ENCODE measurements at places on chromosomes 1 and 21.

- peak; percentile 64 for DNase-seq
Measured at GRCh38 chr21:44932408-44933181, 7.2 kb upstream of the SLX9 start.

GRCh38 chr1:4010814-4011605 lies 110.9 kb upstream of the C1orf174 start:
- DNase-seq, result no peak

DNA sequence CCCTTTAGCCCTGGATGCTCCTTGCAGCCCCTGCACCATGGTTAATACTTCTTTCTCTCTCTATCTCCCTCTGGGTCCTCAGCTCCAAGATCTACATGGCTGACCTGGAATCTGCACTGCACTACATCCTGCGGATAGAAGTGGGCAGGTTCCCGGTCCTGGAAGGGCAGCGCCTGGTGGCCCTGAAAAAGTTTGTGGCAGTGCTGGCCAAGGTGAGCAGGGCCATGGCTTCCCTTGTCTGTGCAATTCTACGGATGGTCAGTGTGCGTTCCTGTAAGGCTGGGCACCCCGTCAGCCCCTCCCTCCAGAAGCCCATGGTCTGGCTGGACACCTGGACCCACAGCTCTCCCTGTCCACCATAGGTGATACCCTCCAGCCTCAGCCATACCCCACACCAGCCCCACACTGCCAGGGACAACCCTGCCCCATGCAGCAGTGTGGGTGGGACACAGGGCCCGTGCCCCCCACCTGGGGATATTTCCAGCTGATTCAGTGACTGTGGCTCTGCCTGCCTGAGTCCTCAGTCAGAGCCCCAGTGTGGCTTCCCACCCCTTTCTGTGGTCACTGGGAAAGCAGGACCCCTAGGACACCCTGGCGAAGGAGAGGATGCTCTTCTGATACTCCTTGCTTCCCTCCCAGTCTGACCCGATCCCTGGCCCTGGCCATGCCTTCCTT lies 31.4 kb downstream of the QSOX1 start:
- no peak for DNase-seq

DNA sequence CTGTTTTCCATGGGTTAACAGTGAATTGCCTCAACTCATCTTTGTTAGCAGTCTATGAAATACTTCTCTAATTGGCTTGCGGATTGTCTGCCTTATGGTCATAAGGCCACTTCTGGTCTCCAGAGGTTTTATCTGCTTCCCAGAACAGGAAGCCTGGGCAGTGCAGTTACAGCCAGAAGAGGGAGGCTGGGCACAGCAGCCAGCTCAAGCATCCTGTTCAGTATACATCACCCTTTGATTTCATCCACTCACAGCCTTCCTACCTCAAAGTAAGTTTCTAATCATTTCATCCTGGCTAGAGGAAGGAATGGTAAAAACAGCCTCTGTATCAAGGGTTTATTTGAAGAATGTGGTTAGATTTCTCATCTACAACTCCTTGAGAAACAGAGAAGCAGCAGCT lies 311.5 kb upstream of the DEPDC1 start:
- DNase-seq, result peak; percentile 11

GRCh38 chr1:93348104-93348728 lies 2.5 kb downstream of the DR1 start:
- DNase-seq, result no peak

GRCh38 chr1:24175033-24175755 lies 11.9 kb downstream of the IFNLR1 start:
- no peak for DNase-seq

DNA sequence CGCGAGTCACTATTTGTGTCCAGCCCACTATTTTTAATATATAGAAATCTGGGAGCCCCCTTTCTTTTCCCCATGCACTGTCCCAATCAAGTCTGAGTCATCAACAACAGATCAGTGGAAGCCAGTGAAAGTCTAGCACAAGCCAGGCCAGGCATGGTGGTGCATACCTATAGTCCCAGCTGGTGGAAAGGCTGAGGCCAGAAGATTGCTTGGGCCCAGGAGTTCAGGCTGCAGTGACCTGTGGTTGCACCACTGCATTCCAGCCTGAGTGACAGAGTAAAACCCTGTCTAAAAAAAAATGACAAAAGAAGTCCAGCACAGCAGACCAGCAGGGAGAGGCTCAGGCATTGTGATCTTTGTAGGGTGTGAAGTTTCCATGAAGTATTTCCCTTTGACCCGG lies 9.0 kb upstream of the RPL5 start:
- DNase-seq, result no peak

DNA sequence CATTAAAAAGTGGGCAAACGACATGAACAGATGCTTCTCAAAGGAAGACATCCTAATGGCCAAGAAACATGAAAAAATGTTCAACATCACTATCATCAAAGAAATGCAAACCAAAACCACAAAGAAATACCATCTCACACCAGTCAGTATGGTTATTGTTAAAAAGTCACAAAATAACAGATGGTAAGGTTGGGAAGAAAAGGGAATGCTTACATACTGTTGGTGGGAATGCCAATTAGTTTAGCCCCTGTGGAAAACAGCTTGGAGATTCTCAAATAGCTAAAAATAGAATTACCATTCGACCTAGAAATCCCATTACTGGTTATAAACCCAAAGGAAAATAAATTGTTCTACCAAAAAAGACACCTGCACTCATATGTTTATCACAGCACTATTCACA lies 369.4 kb downstream of the KCNH1 start:
- DNase-seq, result no peak

DNA sequence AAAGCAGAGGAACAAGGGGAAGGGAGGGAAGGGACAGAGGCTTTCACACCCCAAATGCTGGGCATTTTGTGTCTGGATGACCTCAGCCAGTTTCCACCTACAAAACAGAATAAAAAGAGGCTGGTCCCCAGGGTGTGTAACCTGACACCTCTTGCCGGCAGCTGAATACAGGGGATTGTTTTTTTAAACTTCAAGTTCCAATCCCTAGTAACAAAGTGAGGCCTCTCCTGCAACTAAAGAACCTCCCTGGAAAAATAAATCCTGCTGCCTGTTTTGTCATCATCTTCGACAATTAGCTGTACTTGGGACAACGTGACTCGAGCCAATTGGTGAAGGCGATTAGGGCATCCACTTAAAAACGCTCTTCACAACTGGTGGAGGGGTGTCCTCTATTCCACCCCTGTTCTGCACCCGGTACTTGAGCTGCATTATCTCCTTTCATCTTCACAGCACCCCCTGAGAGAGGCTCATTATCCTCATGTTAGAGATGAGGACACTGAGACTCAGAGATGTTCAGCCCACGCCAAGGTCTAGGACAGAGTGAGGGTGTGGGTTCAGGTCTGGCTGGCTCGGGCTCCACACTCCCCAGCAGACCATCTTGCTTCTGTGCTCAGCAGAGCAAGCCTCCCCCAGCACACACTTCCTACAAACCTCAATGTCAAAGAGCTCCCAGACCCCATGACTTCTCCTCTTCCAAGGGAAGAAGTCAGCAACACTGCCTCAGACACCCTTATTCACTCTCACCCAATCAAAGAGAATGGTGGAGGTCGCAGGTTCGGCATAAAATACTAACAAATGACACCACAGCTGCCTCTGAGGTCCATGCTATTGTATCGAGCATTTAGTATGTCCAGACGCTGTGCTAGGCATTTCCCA lies 15.2 kb downstream of the ITPKB start:
- no peak for DNase-seq

DNA sequence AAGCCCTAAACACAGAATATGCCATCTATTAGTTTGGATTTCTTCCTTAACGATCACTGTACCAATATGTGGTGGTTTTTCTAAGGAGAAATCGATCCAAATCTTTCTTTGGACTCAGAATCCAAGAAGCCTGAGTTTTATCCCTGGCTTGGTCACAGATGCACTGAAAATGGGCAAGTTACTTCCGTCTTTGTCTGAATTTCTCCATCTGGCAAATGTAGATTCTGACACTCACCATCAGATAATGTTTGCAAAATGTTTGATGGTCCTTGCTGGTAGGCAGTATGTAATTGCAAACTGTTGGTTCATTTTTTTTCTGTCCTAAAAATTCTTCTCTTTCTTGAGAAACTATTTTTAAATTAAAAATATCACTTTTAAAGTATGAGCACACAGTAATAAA lies 115.0 kb downstream of the TSEN15 start:
- DNase-seq, result no peak

GRCh38 chr1:156546267-156546666 lies 26.1 kb downstream of the IQGAP3 start:
- no peak for DNase-seq

- no peak for DNase-seq
Measured at GRCh38 chr21:44751186-44751798, 39.9 kb upstream of the TSPEAR start.

- no peak for DNase-seq
Measured at GRCh38 chr21:44579056-44579832, 1.2 kb downstream of the KRTAP10-5 start.

DNA sequence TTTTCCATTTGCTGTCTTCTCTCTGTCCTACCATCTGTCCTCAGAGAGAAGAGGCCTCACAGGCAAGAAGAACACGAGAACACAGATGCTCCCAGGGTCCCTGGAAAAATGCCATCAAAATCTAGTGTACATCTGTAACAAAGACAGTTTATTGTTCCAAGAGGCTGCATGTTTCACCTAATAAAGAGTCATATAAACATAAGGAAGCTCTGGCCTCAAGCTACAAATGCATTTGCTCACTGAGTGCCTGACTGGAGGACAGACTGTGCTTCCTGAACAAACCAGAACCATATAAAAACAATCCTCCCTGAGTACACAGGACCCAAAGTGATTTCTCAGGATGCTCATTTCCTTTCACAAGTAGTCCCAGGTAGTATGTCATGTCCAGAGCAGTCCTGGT lies 76.3 kb upstream of the SLC44A3 start:
- no peak for DNase-seq

- DNase-seq, result no peak
Measured at GRCh38 chr1:42736152-42736551, 3.9 kb downstream of the CLDN19 start.

DNA sequence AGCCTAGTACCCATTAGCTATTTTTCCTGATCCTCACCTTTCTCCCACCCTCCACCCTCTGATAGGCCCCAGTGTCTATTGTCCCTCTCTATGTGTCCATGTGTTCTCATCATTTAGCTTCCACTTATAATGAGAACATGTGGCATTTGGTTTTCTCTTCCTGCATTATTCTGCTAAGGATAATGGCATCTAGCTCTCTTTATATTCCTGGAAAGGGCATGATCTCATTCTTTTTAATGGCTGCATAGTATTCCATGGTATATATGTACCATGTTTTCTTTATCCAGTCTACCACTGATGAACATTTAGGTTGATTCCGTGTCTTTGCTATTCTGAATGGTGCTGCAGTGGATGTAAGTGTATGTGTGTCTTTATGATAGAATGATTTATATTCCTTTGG lies 178.9 kb downstream of the NEK7 start:
- DNase-seq, result no peak

DNA sequence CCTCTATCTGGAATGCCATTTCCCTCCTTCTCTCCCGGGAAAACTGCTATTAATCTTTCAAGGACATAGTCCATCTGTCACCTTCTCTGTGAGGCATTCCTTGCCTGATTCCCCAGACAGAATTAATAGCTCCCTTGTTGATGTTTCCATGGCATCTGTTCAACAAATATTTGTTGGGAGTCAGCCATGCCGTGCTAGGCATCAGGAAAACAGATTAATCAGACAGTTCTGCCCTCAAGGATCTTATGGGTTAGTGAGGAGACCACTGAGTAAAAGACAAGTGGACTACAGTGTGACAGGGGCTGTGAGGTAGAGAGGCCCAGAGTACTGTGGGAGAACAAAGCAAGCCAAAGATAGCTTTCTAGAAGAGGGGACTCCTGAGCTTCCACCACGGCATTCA lies 11.4 kb upstream of the MAGOH start:
- no peak for DNase-seq

GRCh38 chr1:150221552-150221951 lies 14.4 kb downstream of the ANP32E start:
- peak; percentile 39 for DNase-seq

DNA sequence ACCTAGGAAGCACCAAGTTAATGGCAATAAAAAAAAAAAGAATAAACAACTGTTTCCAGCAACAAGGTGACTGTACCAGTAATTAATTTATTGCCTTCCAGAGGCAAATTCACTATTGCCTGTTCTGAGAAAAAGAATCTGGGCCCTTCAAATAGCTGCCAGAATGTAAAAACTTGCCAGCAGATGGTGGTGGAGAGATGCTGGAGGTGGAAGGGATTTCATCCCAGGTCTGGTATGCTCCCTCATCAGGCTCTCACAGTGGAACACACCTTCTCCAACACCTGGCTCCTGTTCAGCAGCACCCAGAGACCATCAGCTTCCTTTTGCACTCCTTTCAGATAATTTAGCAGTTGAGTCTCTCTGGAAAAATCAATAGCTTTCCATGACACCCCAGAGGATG lies 792.9 kb upstream of the ADAMTS5 start:
- DNase-seq, result no peak

- DNase-seq, result no peak
Measured at GRCh38 chr21:14603202-14603601, 57.1 kb upstream of the SAMSN1 start.

- no peak for DNase-seq
Measured at GRCh38 chr1:193472838-193473398, 286.5 kb upstream of the B3GALT2 start.

DNA sequence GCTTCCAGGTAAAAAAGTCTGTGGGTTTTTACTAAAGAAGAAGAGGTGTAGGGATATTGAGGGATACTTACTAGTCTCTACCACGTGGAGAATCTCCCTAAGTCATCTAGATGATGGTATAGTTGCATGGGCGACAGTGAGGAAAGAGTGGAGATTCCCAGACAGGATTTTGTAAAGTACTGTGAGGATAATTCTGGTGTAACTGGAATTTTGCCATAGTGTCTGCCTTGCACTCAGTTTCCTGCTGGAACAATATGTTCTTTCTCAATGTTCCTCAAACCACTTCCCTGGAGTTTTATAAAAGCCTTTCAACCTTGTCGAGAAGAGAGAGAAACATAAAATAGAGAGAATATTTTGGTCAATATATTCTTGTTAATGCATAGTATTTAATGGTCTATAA lies 95.1 kb upstream of the WLS start:
- DNase-seq, result no peak

DNA sequence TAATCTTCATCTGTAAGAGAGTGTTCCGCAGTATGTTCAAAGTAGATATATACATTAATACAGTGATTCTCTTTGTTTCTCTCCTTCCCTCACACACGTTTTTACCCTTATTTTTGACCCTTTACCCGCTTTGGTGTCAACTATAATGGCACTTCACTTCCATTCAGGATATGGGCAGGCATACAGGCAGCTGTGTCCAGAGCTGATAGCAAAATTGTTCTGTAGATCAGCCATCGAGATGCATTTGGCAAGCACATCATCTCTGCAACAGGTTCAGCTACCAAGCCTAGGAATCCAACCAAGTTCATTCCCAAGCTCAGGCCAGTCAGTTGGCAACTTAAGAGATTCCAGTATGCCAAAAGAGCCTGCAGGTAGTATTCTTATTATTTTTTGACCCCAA lies 74.8 kb downstream of the FNBP1L start:
- no peak for DNase-seq

DNA sequence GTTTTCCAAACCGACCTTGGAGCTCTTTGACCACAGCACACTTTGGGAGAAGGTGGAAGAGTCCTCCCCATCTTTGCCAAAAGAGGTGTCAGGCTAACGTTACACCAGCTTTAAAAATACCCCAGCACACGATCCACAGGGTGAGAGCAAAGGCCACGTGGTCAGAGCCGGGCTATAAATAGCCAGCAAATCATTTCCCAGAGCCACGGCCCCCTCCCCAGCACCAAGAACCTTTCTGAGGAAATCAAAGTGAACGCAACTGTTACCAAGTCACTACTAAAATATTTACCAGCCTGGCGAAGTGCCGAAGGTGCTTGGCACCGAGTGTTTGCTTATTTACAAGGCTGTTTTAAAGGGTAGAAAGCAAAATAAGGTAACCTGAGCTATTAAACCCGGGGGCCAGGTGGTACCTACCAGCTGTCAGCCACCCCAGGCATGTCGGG lies 72.4 kb downstream of the CASZ1 start:
- DNase-seq, result no peak
